ENCODE measurements at places on chromosomes 12 and 14.

- DNase-seq, result no peak
Observed at GRCh38 chr14:74898694-74899093, 17.0 kb downstream of the DLST start.

DNA sequence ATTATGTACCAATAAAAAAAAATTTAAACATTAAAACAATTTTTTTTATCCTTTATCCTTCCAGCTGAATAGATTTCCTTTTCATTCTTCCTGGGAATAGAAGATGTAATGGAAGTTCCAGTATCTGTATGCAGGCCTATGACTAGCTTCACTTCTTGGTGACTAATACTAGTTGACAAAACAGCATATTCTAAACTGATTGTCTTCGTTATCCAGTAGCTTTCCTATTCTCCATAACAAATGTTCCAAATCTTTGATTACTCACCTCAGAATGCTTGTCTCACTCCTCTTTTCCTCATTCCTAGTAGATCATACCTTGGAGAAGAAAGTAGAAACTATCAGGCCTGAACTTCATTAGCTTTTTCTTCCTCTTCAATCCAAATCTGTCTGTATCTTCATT, 70.7 kb downstream of the PLEKHA5 start:
- no peak for DNase-seq

- no peak for DNase-seq
Observed at GRCh38 chr14:49196327-49196726, 389.9 kb downstream of the RPS29 start.

DNA sequence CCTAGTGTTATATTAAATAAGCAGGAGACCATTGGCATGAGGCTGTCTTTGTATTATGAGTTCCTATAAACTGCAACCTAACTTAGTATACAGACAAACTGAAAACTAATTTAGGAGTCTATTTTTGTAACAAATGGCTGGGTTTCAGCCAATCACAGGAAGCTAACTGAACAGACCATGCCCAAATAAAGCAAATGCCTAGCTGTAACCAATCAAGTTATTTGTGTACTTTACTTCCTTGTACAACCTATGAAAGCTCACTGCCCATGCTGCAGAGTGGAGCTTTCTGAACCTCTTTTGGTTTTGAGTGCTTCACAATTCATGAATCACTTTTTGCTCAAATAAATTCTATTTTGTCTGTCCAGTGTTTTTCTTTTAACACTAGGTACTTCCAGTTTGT, 41.6 kb downstream of the GUCY2C start:
- no peak for DNase-seq

GRCh38 chr12:47149146-47149545, 69.4 kb upstream of the AMIGO2 start:
- DNase-seq, result no peak

- no peak for DNase-seq
Observed at GRCh38 chr12:131773582-131774221, 54.5 kb upstream of the MMP17 start.

- peak; percentile 67 for DNase-seq
Observed at GRCh38 chr14:37591311-37591940, 3.6 kb downstream of the FOXA1 start.

- no peak for DNase-seq
Observed at GRCh38 chr12:86550218-86551145, 294.3 kb upstream of the MGAT4C start.

DNA sequence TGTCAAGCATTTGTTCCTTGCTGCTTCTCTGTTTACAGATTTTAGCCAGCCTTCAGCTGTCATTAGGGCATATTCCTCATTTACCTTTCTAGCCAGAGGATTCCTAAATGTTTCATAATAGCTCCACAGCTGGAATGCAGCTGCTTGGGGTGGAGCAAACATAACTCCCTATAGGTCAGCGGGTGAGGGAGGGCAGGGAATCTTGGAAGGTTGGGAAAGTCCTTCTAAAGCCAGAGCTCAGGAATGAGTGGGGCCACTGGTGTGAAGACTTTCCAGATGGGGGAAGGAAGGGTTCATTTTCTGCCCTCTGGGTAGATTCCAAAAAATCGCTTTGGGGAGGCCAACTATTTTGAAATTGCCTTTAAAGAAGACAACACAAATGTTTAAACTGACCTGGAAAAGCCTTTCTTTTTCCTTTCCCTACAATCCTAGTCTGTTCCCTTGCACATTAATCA, 16.3 kb upstream of the IRF2BPL start:
- no peak for DNase-seq

- no peak for DNase-seq
Observed at GRCh38 chr12:3319723-3320492, 171.1 kb upstream of the PRMT8 start.

GRCh38 chr12:119153477-119154434, 25.0 kb upstream of the HSPB8 start:
- DNase-seq, result no peak

DNA sequence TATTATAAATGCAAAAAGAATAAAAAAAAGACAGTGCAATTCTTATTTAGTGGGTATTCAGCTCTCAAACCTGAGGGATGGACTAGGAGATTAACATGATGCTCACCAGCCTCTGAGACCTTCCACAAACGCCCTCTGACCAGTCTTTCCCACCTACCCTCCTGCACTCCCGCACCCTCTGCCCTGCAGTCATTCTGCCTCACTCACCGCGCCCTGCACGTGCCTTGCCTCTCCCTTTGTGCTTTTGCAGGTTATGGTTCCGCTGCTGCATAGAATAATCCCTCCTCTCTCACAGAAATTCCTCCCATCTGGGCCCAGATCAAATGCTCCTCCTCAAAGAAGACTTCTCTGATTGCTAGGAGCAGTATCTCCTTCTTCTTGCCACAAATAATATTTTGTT, 28.5 kb upstream of the TMCC3 start:
- DNase-seq, result no peak

- no peak for DNase-seq
Observed at GRCh38 chr14:68632054-68632895, 160.6 kb downstream of the ZFP36L1 start.

DNA sequence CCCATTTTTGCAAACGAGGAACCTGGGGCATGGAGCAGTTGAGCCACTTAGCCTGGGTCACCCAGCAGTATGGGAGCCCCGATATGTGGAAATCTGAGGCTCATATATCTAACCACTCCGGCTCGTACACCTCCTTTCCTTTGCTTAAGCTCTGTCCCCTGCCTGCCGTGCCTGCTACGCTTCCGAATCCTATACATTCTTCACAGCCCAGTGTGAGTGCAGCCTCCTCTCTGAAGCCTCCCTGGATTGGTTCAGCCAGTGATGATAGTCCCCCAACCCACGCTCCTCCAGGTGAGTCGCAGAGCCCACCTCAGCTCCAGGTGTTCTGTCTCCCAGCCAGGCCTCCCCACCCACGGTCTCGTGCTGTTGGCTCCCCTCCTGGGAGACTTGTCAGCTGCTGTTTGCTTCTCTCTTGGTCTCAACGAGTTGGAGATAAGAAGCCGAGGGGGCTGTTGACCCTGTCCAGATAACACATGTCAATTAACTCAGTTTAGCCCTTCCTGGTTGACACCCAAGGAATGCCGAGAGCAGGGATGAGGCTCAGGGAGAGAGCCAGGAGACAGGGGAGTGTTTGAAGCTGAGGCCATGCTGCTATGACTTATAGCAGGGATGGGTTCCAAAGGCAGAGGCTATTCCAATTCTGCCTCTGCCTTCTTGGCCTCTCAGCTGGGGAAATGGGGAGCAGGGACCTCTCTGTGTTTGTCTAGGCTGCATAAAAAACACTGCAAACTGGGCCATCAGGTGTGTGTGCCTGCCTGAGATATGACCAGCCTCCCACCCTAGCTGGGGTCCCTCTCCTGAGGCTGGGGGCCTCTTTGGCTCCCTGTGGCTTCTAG, 19.0 kb downstream of the SDSL start:
- DNase-seq, result no peak

- no peak for DNase-seq
Observed at GRCh38 chr12:39348941-39349626, 93.8 kb downstream of the KIF21A start.

DNA sequence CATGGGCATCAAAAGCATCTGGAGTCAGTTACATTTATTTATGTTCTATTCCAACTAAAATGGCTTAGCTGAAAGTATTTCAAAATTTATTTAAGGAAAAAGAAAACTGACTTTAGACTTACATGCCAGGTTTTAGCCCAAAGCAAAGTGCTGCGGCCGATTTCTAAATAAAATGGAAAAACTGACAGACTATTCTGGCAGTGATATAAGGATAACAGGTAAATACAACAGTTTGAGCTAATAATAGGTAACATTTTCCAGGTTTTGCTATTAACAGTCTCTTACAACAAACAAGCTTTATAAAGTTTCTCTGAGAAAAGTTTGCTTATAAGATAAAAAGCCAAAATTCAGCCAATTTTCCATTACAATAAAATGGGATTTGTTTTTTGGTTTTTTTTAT, 937.2 kb upstream of the FLRT2 start:
- no peak for DNase-seq
